Sciatic nerve (tissue), 2 donors: ENCODE measurements at places on chromosomes 13 and 19. TPM values are rescaled to one million over a fixed set of nuclear protein-coding genes. Genes with fewer than 3 reads are reported as not detected.

GRCh38 chr13:89520468-89520867 lies 1827.0 kb upstream of the MIR17HG start:
- DNase-seq = no peak

- DNase-seq = no peak
These were observed 58.6 kb upstream of the SPRY2 start for GRCh38 chr13:80399340-80400163.

DNA sequence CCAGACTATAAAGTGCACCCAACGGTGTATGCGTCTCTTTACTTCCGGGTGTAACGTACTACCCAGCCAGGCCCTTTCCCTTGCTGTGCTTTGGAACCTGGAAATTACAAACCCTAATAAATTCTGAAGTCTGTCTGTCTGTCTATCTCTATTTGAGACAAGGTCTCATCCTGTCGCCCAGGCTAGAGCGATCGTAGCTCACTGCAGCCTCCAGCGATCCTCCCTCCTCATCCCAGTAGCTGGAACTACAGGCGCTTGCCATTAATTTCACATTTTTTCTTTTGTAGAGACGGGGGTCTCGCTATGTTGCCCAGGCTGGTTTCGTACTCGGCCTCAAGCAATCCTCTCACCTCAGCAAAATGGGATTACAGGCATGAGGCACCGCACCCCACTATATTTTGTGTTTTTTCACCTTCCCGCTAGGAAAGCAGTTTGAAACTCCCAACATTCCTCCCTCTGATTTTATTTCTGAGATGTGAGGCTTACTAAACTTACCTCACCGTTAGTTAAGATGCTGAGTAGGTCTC lies 469 bp upstream of the RNF6 start:
- no peak for DNase-seq

DNA sequence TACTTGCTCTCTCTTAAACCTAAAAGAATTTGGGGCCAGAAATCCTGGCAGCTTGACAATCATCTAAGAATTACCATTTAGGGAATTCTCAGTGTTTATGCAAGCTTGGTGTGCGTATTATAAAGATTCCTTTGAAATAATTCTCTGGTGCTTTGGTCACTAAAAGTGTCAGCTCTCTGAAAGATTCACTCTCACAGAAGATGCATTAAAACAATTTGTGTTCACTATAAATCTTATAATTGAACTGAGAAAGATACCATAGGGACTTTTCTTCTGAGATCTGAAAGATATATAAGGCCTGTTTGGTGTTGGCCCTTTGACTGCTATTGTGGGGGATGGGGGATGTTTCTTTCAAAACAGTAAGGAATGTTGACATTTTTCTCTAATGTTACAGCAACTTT lies 27.3 kb downstream of the EPSTI1 start:
- no peak for DNase-seq

DNA sequence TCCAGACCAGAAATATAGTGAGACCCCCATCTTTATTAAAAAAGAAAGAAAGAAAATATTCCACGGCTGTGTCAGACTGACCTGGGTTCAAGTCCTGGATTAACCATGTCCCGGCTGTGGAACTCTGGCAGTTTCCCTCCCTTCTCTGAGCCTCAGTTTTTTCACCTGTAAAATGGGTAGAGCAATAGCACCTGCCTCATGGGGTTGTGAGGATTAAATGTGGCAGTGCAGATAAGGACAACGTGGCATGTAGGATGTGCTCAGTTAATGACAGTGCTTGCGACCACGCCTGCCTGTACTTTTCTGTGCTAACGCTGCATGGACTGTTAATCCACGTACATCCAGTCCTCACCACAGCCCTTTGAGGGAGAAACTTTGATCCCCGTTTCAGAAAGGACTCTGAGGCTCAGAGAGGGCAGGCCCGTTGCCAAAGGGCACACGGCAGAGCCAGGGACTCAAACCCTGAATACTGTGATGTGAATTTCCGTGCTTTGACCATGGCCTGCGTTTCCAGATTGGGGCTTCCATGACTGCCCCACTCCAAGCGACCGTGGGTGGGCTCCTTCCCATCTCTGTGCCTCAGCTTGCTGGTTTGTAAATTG lies 16.1 kb downstream of the SBK2 start:
- no peak for DNase-seq

DNA sequence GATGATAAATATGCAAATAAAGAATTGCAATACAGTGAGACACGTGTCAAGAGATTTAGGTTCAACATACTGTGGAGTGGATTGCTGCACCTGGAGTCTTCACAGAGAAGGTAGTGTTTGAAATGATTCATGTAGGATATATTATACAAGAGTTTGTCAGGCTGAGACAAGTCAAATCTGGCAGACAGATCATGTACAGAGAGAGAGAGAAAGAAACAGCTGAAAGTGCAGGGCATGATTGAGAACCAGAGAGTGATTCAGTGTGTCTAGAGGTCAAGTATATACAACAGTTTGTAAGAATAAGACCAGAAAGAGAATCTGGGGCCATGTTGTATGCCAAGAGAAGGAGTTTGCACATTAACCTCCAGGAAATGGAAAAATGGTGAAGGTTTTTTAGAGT lies 2.1 kb upstream of the VWA8 start:
- DNase-seq = no peak

DNA sequence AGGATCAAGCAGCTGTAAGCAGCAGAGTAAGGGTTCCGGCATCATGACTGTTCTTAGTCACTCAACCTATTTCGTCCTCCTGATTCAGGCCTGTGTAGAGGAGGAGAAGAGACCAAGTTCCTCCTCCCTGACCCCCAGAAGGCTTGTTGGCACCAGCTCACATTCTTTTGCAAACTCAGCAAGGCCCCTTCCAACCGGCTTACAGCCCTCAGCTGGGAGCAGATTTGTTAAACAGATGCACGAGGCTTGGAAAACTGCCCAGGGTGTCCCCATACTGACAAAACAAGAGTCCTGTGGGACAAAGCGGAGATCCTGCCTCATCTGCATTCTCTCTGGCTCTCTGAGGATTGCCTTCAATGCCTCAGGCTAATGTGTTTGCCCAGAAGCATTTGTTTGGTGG lies 113.2 kb upstream of the SOX21 start:
- DNase-seq = peak; percentile 73

DNA sequence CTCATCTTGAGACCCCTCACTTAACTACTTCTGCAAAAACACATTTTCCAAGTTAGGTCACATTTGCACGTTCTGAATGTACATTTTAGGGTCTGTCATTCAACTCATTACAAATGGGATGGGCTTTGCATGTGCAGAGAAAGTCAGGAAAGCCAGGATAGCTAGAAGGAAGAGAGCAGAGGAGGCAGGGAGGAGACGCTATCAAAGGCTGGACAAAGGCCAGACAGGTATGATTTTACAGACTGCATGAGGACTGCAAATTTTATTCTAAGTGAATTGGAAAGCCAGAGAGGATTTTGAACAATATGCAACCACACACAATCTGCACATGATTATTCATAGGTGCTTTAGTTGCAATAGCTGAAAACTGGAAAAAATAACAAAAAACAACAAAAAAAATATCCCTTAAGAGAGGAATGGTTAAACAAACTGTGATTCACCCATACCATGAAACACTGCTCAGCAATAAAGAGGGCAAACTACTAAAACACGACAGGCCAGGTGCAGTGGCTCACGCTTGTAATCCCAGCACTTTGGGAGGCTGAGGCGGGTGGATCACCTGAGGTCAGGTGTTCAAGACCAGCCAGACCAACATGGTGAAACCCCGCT lies 21.1 kb downstream of the SYDE1 start:
- no peak for DNase-seq

GRCh38 chr19:7652061-7652641 lies 15.2 kb downstream of the STXBP2 start:
- peak; percentile 90 for DNase-seq

DNA sequence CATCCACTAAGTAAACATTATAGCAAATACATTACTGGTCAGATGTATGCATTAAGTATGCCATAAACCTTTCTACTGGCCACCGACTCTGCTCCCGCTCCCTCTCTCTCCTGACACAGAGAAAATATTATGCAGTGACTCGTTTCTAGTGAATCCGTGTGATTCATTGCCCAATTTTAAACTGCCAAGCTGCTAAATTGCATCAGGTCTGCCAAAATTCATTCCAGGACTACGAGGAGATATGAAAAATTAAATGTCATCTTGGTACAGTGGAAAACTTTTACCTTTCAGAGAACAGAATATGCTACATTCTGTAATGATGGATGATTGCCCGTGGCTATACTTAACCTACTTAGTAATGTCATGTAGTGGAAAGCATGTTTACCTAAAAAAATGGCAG lies 368.8 kb upstream of the TSHZ3 start:
- DNase-seq = no peak

DNA sequence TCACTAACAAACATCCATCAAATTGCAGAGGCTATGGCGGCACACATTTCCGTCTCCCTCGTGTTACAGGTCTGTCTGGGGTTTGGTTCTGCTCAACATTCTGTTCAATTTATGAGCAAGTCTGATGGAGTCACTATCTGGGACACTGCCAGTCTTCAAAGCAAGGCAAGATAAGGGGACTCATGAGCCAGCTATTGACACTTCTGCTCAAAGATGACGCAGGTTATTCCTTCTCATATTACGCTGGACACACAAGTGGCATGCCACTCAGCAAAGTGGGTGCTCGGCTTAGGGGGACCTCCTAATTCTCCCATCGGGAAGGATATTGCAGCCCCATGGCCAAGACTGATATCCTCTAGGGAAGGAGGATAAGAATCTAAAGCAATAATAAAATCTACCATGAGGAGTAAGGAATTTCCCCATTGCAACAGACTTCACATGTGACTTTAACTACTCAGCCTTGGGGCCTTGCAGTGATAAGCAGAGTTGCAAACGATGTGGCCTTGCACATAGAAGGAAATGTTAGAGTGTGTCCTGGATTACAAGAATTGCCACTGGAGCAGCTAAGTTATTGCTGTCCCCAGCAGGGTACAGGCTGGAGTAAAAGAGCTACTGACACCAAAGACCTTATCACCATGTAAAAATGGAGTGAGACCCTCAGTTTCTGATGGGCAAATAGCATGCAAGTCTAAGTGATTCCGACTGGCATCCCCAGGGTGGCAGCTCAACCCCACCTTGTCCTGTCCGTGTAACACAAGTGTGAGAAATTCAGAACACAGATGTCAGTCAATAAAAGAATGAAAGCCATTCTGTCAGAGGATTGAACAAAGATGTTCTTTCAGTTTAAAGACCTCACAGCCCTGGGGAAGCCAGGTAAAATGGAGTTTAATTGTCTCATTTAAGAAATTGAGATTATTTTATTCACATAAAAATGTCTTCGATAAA lies 306.1 kb downstream of the IRS2 start:
- no peak for DNase-seq

- peak; percentile 71 for DNase-seq
These were observed 566 bp downstream of the TIMM13 start for GRCh38 chr19:2426611-2427428.

GRCh38 chr19:39825093-39825463 lies 8.9 kb downstream of the DYRK1B start:
- DNase-seq = peak; percentile 55

GRCh38 chr19:41745756-41746155 lies 9.6 kb upstream of the CEACAM6 start:
- DNase-seq = no peak

DNA sequence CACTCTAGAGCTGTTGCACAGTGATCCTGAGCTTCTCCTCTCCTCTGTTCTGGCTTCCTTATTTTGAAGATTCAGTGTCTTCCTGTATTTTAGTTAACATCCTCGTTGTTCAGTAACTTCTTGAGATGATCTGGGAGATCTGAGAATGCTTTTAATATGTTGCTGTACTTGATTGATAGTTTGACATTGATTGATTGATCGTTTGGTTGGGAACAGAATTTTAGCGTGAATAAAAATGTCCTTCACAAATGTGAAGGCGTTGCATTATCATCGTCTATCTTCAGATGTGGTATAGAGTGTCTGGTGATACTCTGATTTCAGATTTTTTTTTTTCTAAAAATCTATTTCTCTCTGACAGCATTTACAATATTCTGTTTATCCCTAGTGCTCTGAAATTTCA lies 80.1 kb upstream of the KLF12 start:
- DNase-seq = no peak

GRCh38 chr13:40874138-40874779 lies 84.8 kb downstream of the SLC25A15 start:
- no peak for DNase-seq

DNA sequence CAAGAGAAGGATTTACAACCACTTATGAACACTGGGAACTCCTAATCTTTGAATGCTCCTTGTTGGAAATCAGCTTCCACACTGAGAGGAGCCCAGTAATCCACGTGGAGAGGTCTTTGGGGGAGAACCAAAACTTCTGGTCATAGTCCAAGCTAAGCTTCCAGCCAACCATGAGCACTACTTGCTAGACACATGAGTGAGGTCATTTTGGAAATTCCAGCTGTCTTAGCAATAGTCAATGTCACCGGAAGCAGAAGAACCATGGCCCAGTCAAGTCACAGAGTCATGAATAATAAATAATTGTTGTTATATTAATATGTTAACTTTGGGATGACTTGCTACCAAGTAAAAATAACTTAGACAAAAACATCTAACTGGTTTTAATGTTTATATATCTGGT lies 324.9 kb upstream of the SGCG start:
- DNase-seq = no peak

- no peak for DNase-seq
These were observed 1019.5 kb downstream of the PCDH9 start for GRCh38 chr13:66210677-66211076.

GRCh38 chr13:33547035-33547434 lies 261.5 kb upstream of the STARD13 start:
- DNase-seq = no peak

- no peak for DNase-seq
These were observed 25.1 kb downstream of the ARHGEF18 start for GRCh38 chr19:7373862-7374261.

DNA sequence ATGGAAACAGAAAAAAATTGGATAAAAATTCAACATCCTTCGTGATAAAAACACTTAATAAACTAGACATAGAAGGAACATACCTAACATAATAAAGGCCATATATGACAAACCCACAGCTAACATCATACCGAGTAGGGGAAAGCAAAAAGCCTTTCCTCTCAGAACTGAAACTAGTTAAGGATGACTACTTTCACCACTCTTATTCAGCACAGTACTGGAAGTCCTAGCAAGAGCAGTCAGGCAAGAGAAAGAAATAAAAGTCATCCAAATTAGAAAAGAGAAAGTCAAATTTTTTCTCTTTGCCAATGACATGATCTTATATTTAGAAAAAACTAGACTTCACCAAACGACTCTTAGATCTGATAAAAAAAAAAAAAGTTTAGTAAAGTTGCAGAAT lies 25.8 kb upstream of the SLC7A9 start:
- DNase-seq = no peak

GRCh38 chr19:35756377-35757230 lies at the start of gene HSPB6:
Gene HSPB6, minus strand, starts transcription at chr19:35757029. Its CDS starts 21 bp downstream, at chr19:35757008.
- DNase-seq = peak; percentile 82

Gene CKM
- not detected for total RNA-seq

Gene TICAM1
- 10.8 TPM for total RNA-seq

Gene OR10H1
- not detected for total RNA-seq

Gene ZNF844
- total RNA-seq = 21.3 TPM

Gene SERP2
- total RNA-seq = 9.6 TPM

Gene OR4F17
- not detected for total RNA-seq

Gene SHKBP1
- total RNA-seq = 58.7 TPM

Gene ZNF568
- 17.8 TPM for total RNA-seq

Gene TUBA3C
- total RNA-seq = not detected

Gene GFY
- not detected for total RNA-seq

Gene SLC10A2
- not detected for total RNA-seq
